CD4-positive, alpha-beta T cell treated with Interleukin-15 for 4 hours (primary cell): ENCODE measurements at places on chromosomes 3 and 15.

DNA sequence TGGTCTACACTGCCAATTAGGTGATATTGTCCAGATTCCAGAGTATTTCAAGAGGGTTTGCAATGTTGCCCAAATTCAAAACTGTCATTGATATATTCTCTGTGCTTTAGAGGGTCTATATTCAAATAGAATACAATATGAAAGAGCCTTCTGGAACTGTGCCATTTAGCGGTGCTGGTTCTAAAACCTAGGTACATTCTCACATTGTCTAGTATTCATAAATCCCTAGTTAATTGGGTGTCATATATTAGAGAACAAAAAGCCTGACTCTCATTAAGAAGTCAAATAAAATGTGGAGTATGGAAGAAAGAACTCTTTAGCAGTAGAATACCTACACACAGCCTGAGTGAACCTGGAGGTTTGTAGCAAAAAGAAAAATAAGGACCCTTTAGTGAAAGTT, 447.9 kb downstream of the CNTN6 start:
- DNase-seq = no peak

- DNase-seq = peak; percentile 51
These were observed 10.7 kb upstream of the SHISA5 start for GRCh38 chr3:48514431-48515227.

DNA sequence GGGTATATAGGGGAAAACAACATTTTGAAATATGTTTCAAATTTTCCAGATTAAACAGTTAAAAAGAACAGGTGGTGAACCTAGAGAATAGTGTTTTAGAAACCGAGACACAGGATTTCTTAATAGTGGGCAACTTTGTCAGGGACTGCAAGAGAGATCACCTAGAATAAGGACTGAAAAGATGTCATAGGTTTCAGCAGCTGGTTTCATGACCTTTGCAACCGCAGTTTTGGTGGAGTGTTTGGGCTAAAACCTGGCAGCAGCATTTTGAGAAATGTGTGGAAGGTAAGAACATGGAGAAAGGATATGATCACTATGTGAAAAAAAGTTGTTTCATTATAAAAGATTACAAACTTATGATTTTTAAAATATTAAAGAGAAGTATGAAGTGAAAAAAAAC, 34.9 kb downstream of the PRKCI start:
- DNase-seq = no peak

DNA sequence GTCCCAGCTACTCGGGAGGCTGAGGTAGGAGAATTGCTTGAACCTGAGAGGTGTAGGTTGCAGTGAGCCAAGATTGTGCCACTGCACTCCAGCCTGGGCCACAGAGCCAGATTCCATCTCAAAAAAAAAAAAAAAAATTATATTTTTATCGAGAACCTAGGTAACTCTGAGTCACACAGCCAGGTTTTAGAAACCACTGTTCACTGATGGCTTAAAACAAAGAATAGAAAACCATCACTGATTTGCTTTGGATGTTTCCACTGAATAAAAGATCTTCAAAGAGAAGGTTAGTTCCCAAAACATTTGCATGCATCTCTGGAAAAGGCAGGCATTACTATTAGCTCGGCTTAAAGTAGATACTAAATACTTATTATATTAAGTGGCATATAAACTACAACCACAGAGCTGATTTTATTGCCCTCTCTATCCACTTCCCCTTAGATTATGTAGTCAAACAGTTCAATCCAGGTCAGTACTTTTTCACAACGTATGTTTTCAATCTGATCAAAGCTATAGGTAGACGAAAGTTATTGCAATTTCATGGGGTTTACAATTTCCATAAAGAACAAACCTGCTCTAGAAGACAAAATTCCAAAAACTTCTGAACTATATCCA, 1.4 kb downstream of the B4GALT4 start:
- peak; percentile 34 for DNase-seq

- no peak for DNase-seq
These were observed 64.6 kb upstream of the PFN2 start for GRCh38 chr3:150035301-150035779.

- DNase-seq = no peak
These were observed 72.1 kb upstream of the TPRG1 start for GRCh38 chr3:189099505-189100290.
